ENCODE measurements at places on chromosomes 13 and 19.

GRCh38 chr19:31249217-31249616 lies 100.0 kb downstream of the TSHZ3 start:
- DNase-seq: no peak

DNA sequence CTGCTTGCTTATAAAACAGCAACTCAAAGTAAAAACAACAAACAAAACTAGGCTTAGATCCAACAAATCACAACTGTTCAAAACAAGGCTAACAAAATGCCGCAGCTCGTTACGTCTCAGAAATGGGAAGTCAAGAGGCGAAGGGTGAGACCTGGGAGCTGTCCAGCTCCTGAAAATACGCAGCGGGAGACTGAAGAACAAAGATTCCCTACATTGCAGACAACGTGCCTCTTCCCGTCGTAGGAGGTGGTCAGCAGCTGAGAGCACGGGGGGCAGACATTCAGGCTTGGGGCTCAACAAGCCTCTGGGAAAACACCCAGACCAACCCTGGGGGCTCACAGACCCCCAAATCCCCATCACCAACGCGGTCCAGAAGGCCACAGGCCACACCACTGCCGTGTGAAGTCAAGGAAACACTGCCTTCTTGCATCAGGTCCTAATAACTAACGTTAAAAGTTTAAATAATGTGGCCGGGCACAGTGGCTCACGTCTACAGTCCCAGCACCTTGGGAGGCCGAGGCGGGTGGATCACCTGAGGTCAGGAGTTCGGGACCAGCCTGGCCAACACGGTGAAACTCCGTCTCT lies 13.5 kb downstream of the PLPP2 start:
- DNase-seq: no peak

GRCh38 chr19:58558066-58558622 lies at the start of gene UBE2M:
UBE2M (minus strand) TSS chr19:58558611; CDS start chr19:58558381, 230 bp downstream.
- DNase-seq: no peak

DNA sequence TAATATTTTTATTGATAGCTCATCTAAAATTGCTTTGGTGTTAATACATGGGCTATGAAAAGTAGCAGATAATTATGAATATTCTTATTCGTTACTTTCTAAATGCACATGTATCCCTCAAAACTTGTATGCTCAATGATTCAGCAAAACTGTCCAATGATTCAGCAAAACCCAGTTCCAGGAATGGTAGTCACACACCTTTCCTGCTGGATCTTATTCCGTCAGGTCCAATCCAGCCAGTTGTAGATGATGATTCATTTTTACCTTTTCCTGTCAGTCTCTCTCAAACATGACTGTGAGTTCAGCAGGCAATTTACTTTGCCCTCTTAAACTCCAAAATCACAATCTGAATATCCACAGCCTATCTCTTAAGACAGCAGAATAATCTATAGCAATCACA lies 1082.6 kb downstream of the EFNB2 start:
- DNase-seq: no peak

DNA sequence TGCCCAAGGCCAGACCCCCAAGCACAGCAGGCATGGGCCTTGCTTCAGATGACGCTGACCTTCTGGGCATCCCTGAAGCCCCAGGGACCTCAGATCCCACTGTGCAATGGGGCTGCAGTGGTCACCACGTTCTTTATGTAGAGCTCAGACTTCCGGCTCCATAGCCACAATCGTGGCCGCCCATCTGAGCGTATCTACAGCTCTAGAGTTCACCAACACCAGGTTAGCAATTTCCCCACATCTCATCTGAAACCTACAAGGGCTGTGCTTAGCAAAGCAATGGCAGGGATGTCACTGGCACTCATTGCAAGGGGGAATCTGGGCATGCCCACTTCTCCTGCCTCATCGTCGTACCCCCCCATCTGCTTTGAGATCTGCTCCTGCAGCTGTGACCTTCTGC lies 384.4 kb upstream of the TSHZ3 start:
- no peak for DNase-seq

DNA sequence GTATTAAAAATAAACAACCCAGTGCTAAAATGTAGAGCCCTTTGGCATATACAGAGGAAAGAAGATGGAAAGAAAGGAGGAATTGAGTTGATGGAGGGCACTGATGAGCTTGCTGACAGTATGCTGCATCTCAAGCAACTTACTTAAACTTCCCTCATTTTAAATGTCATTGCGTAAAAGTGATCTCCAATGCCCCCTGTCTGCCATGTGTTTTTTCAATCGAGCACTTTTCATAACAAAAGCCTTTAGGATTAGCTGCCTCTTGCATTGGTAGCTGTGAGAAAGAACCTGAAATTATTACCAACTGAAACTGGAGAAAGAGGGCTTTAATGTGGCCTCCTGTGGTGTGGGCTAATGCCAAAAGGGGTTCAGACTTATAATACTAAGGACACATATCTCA lies 541.6 kb downstream of the SUCLA2 start:
- DNase-seq: no peak

DNA sequence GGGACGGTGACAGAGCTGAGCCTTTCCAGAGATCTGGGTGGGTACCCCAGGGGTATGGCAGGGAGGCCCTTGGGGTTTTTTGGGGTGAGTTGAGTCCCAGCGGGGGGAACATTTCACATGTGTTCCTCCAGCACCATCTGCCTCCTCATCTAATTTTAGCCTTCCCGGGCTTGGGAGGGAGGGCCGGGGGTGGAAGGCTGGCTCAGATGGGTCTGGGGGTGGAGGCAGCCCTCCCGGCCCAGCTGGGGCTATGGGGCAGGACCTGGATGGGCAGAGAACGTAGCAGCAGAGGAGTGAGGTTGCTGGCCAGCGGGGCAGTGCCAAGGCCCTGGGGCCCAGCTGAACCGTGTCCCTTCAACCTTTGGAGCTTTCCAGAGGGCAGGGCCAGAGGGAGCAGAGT lies 23.5 kb downstream of the ADGRL1 start:
- no peak for DNase-seq

DNA sequence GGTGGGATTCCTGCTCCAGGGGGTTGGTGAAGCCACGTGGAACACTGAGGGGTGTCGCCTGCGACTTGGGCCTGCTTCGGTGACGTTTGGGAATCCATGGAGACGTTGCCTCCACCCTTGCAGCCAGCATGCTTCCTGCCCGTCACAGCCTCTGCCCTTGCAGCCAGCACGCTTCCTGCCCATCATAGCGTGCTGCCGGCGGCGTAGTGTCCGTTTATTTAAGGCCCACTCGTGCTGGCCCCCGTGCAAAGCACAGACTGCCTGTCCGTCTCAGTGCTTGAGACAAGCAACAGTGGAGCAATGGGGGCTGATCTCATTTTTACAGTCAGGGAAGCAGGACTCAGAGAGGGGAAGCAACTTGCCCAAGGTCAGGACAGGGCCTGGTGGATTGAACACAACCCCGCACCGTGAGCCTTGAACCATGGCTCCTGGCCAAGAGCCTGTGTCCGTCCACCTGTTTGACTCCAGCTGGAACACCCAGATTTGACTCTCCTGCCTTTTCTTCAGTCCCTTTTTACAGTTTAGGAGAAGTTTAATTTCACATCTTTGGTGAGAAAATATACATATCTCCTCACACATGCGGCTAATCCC lies 149.6 kb downstream of the TEX29 start:
- no peak for DNase-seq

- DNase-seq: no peak
Observed at GRCh38 chr19:2726904-2727639, 5.9 kb upstream of the DIRAS1 start.

- DNase-seq: no peak
Observed at GRCh38 chr19:48724796-48725753, 5.5 kb upstream of the MAMSTR start.

GRCh38 chr19:19502808-19503602 lies 12.3 kb downstream of the TSSK6 start:
- no peak for DNase-seq

- DNase-seq: peak; percentile 76
Observed at GRCh38 chr13:114067886-114068651, 64.4 kb downstream of the RASA3 start.

GRCh38 chr19:36577271-36577996 lies 4.3 kb upstream of the ZNF529 start:
- DNase-seq: no peak

Measured in GM06990 (cell line).